ENCODE measurements at places on chromosomes 11 and 22.

DNA sequence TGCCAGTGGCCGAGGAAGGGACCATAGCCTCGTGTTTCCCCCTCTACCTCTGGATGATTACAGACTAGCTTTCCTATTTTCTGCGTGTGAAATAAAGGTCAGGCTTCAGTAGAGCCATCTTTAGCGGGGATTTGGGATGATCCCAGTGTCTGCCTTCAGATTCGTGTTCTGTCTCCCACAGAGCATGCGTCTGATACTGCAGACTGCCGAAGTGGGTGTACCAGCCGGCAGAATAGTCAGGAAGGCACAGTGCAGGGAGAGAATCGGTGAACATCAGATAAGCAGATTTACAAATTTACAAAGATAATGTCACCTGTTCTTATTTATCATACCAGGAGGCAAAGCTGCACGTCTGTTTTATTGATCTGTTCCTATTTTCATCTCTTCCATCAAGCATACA is 11.1 kb downstream of the CTTN start:
- no peak for DNase-seq

GRCh38 chr11:11958403-11959231 is 49.8 kb downstream of the DKK3 start:
- DNase-seq, result no peak

- DNase-seq, result no peak
These were observed 12.5 kb upstream of the ELF5 start for GRCh38 chr11:34525888-34526657.

- DNase-seq, result no peak
These were observed 114.3 kb downstream of the INSC start for GRCh38 chr11:15229069-15229468.

- no peak for DNase-seq
These were observed 40.8 kb upstream of the SMIM38 start for GRCh38 chr11:69114811-69115523.

DNA sequence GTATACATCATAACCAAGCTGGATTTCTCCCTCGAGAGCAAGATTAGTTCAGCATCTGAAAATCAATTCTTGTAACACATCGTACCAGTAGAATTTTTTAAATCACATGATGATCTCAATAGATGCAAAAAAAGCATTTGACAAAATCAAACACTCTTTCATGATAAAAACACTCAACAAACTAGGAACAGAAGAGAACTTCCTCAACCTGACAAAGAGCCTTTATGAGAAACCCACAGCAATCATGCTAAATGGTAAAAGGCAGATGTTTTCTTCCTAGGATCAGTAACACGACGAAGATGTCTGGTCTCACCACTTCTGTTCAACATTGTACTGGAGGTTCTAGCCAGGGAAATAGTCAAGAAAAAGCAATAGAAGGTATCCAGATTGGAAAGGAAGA is 34.1 kb upstream of the TMPRSS4 start:
- no peak for DNase-seq

GRCh38 chr11:10573556-10573955 is 5.1 kb upstream of the LYVE1 start:
- DNase-seq, result no peak

DNA sequence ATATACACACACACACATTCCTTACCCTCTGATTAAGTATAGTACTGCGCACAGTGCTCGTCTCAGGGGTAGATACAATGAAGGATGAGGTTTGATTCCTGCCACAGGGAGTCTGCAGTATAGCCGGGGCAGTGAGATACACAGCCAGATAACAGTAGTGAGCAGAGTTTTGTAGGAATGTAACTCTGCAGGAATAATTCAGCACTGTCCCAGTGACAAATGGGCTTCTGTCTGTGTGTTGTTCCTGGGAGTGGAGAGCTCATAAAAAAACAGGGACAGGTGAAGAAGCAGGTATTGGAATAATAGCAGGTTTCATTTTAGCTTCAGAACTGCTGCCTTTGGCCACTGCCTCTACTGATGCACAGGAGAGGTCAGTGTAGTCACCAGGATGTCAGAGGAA is 85.3 kb upstream of the OR9Q1 start:
- no peak for DNase-seq

DNA sequence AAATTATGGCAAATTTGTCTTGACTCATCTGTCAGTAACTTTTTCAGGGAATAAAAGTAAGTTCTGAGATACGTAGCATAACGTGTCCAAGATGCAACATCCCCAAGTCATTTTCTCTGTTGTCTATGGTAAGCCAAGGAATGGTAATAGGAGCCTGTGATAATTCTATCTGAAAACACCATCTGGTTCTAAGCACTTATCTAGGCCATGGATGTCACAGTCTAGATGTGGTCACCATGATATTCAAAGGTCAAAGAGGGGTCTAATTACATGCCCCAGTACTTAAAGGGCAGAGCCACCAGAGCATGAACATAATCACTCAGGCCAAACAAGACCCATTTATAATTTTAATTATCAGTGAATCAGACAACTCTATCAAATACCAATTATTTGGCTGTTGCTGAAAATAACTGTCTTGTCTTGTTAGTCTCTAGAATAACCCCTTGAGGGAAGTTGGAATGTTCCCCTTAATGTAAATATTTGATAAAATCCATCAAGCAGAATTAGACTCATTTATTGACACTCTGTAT is 225.1 kb upstream of the MPPED2 start:
- DNase-seq, result no peak

GRCh38 chr22:44047891-44048301 is 23.8 kb downstream of the PARVB start:
- DNase-seq, result no peak

DNA sequence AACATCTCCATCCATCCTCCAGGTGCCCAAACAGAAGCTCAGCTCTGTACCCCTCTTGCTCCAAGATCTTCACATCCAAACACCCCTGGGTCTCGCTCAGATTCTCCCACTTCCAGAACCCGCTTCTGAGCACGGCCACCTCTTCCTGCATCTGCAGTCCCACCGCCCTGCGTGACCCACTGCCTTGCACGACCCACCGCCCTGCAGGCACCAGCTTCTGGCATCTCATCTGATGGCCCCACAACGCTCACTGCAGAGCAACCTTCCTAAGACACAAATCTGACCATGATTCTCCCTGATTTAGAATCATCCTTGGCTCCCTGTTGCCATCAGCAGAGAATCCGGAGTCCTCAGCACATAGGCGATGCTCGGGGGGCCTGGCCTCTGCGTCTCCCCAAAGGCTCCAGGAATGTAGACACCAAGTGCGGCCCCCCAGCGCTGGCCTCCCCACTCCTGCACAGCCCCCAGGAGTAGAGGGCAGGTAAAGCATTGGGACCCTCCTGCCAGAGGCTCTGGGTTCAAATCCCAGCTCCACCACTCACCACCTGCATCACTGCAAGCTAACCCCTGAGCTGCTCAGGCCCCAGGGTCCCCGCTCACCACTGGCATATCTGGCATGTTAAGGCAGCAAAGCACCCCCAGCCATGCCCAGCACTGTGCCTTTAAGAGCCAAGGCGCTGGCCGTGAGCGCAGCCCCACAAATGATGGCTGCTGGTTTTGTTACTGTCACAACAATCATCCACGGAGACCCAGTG is 459.3 kb downstream of the BRD1 start:
- DNase-seq, result no peak

DNA sequence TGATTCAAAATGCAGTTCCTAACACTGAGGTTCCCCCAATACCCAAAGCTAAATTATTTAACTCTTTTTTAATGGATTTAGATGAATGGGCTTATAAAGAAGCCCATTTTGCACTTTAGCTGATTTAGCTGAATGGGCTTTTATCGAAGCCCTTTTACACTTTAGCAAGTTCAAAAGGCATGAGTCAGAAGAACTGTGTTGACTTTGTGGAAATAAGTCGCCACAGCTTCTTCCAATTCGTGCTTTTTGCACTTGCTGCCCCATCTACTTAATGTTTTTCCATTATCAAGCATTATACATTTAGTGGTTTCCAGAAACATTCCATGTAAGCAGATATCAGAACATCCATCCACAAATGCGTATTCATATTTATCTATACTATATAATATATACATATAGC is 20.5 kb upstream of the GRIA4 start:
- DNase-seq, result no peak

GRCh38 chr11:117610901-117611300 is 186.1 kb downstream of the DSCAML1 start:
- DNase-seq, result no peak

DNA sequence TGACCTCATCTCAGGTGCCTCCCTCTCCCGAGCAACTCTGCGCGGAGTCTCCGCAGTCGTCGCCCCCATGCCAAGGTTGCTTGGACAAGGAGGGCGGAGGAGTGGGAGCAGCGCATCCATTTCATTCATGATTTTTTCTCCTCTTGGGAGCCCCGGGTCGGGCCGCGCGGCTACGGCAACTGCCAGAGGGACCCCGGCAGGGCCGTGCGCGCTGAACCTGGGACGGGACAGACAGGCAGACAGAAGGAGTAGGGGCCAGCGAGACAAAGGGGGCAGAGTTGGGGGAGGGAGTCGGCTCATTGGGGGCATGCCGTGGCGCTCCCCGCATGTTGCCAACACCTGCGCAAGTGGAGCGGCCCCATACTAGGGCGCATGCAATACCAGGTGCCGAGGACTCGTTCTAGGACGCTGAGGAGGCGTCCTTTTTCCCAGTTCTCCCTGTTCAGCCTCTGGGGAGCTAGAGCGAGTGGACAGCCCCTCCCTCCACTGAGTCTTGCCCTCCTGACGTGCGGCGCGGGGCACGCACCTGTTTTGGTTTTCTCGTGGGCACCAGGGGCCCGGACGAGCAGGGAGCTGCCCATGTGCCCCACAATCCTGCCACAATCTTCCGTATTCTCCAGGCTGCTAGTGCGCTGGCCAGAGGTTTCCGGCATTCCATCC is 501 bp upstream of the PTPN5 start:
- DNase-seq, result no peak

GRCh38 chr22:42676059-42676607 is 26.9 kb upstream of the CYB5R3 start:
- DNase-seq, result no peak

- DNase-seq, result no peak
These were observed 119.2 kb downstream of the DSCAML1 start for GRCh38 chr11:117677729-117678310.

DNA sequence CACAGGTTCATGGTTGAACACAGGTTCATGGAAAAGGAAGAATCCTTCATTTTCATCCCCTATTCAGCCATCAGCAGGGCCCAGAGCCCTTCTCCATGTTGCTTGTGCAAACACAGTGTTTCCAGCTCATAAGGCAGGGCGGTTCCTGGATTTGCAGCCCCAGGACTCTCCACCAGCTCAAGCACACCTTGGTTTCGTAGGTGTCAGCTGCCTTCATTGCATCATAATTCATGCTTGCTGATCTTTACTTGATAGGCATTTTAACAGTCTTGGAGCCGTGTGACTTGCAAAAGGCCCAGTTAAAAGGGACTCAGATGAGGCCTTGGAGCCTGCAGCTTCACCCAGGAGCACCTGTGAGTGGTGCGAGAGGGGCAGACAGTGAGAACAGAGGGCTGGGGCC is 318.1 kb upstream of the B3GAT1 start:
- DNase-seq, result no peak

DNA sequence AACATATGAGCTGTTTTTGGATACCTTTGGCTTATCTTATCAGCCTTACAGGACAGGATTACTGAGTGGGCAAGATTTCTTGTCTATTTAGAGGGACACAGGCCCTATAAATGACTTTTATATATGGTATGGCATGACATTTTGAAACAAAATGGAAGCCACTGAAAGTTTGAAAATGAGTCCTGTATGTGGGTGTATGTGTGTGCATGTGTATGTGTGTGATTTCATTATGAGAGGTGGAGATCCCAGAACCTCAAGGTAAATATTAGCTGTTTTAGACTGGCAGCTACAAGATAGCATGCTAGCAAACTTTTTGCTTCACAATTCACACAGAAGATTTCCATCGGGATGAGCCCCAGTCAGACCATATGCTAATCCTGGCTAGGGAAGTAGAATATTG is 970.5 kb upstream of the CCDC90B start:
- DNase-seq, result no peak

GRCh38 chr22:48719978-48720661 is 1107.6 kb downstream of the BRD1 start:
- DNase-seq, result no peak

- no peak for DNase-seq
These were observed 649.0 kb upstream of the ANO5 start for GRCh38 chr11:21543901-21544300.

- DNase-seq, result no peak
These were observed 79.8 kb downstream of the KCNQ1 start for GRCh38 chr11:2524446-2525165.

DNA sequence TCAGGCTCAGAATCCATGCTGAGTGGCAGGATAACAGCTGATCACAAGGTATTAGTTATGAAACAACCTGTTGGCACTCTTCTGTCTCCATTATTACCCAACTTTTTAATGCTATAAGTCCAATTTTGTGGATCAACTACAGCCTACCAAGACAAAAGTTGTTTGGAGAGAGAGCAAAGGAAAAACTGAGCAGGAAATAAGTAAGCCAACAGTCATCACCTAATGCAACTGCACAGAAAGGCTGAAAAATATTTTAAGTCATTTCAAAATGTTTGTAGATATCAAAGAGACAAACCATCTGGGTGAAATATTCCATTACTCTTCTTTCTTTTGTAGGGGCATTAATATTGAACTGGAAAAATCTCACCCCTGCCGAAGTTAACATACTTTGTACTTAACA is 41.6 kb downstream of the FDX1 start:
- DNase-seq, result no peak

GRCh38 chr11:70574725-70575347 is 176.5 kb downstream of the CTTN start:
- no peak for DNase-seq

DNA sequence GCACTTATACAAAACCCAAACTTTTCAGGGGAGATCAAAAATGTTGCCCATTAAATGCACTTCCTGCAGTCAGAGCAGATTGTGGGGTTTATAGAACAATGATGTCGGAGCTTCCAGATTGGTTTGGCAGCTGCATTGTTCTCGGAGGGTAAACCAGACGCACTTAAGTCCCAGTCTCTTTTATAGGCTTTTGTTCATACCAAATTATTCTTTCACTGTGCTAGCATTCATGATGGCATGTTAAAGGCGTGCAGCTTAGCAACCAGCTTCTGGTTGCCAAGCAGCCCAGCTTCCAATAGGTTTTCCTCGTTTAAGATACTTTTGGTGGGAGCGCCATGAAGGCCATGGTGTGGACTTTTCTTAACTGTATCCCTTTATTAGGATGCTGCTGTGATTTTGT is 40.9 kb downstream of the ZC3H12C start:
- DNase-seq, result no peak

- no peak for DNase-seq
These were observed 35.3 kb upstream of the POU2AF1 start for GRCh38 chr11:111414267-111414931.

GRCh38 chr11:33825854-33826560 is 51.7 kb upstream of the FBXO3 start:
- DNase-seq, result no peak

GRCh38 chr11:19631712-19632498 is 80.7 kb upstream of the NAV2 start:
- DNase-seq, result no peak

Measured in activated naive CD4-positive, alpha-beta T cell treated with Interleukin-2 at 50 U/mL for 16 hours (primary cell).